ENCODE measurements at places on chromosomes 4 and X.

DNA sequence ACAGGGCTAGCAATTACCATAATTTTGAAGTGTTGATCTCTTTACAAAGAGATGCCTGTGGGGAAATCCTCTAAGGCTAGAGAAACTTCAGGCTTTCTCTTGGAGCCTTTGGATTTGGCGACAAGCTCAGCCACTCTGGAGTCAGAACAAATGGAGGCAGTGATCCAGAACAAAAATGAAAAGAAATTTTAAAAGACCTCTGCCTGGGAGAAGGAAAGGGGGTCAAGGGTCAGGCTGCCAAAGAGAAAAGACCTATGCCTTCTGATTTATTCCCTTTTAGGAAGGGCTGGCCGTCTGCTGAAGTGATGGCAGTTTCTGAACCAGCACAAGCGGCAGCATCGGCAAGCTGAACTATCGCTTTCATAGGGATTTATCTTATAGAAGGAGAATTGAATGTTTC is 140.8 kb upstream of the SFRP2 start:
- no peak for DNase-seq

GRCh38 chrX:20315140-20315539 is 48.4 kb upstream of the RPS6KA3 start:
- DNase-seq: peak; percentile 86

DNA sequence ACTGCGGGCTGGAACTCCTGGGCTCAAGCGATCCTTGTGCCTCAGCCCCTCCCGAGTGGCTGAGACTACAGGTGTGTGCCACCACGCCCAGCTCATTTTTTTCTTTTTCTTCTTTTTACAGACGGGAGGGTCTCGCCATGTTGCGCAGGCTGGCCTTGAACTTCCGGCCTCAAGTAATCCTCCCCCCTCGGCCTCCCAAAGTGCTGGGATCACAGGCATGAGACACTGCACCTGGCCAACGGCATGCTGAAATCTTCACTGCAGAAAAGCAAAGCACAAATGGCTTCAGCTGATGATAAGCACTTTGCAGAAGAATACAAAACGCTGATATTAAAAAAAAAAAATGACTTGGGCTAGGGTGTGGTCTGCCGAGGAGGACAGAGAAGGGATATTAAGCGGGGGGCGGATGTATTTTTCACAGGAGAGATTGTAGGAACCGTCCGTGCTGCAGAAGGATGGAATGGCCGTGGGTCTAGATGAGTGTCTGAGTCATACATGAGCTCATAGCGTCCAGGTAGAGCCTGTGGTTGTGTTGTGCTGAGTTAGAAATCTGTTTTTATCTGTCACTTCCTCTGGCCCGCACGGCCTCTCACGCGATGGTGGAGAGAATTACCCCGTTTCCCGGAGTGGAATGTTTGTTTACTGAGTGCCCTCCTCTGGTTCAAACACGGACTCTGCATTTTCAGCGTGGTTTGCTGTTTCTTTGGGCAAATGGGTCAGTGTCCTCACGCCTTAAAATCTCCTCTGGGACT is 8.5 kb upstream of the AKAP17A start:
- peak; percentile 92 for DNase-seq

- no peak for DNase-seq
Observed at GRCh38 chr4:10730590-10730989, 46.0 kb upstream of the CLNK start.

- no peak for DNase-seq
Observed at GRCh38 chr4:185809533-185810071, 2.4 kb downstream of the SORBS2 start.

- no peak for DNase-seq
Observed at GRCh38 chr4:24245491-24245820, 338.9 kb downstream of the DHX15 start.

GRCh38 chrX:151729056-151729725 is 5.4 kb upstream of the CNGA2 start:
- DNase-seq: no peak

- no peak for DNase-seq
Observed at GRCh38 chr4:1105662-1106061, 7.7 kb downstream of the RNF212 start.

DNA sequence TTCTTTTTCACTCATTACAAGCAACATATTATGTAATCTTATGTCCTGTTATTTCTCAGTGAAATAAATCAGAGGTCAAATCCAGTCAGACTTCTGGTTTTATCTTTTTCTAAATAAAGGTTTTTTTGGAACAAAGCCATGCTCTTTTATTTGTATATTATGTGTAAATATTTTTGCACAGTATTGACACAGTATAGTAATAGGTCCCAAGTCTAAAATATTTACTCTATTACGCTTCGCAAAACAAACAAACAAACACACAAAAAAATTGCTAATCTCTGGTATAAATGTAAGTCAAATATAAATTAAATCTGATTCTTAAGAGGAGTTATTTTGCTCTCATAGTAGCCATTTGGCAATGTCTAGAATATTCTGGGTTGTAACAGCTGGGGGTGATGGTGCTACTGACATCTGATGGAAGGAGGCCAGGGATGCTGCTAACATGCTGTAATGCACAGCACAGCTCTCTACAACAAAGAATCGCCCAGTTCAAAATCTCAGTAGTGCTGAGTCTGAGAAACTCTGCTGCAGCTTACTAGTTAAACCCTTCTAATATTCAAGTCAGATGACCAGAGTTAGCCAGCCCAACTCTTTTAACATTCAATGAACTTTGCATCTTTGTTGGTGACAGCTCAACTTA is 602.1 kb downstream of the RAB28 start:
- DNase-seq: no peak

GRCh38 chr4:54368281-54369265 is 139.5 kb downstream of the PDGFRA start:
- no peak for DNase-seq

DNA sequence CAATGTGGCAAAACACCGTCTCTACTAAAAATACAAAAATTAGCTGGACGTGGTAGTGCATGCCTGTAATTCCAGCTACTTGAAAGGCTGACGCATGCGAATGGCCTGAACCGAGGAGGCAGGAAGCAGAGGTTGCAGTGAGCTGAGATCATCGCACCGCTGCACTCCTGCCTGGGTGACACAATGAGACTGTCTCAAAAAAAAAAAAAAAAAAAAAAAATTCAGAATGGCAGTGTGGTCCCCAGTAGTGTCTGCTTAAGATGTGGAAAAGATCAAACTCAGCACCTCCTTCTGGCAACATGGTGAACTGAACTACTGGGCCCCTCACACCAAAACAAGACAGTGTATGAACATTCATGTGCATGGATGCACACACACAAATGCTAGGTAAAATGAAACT is 32.2 kb downstream of the SMS start:
- DNase-seq: peak; percentile 76

DNA sequence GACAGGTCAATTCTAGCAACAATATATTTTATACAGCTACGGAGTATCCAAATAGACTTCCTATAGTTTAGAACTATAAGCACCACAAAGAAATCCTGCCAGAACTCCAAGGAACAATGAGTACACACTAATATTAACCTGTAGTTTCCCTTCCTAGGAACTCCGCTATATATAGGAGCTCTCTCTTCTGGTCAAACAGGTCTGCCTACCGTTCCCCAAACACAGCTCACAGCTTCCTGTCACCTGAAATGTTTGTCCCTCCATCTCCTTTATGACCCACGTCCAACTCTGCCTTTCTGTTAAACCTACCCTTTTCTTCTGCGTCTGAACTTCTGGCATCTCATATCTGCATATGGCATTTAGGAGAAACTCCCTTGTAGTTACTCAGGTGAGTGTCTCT is 10.5 kb upstream of the GJB1 start:
- no peak for DNase-seq

DNA sequence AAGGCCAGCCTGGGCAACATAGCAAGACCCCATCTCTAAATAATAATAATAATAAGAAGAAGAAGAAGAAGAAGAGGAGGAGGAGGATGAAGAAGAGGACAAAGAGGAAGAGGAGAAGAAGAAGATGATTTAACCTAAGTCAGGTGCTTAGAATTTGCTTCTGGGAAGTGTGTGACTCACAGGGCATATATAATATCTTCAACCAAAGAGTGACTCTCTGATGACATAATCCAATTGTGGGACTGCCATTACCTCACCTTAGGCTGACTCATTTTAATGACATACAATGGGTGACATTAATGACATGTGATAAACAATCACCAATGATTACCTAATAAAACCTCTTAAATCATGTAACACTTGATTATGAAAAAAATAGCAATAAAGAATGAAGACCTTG is 32.7 kb upstream of the MBTPS2 start:
- no peak for DNase-seq

DNA sequence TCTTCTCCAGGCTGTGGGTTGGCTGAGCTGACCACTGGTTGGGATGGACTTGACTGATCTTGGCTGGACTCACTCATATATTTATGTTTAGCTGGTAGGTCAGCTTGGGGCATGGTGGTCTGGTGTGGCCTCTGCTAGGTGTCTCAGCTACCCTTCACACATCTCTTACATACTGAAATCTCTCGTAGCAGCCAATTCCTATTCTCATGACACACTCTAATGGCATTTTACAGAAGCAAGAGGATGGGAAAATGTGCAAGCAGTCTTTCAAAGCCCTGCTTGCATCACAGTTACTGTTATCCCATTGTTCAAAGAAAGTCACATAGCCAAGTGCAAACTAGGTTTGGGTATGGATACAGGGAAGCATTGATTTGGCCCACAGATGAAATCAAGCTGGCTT is 55.5 kb upstream of the PCDH18 start:
- no peak for DNase-seq

DNA sequence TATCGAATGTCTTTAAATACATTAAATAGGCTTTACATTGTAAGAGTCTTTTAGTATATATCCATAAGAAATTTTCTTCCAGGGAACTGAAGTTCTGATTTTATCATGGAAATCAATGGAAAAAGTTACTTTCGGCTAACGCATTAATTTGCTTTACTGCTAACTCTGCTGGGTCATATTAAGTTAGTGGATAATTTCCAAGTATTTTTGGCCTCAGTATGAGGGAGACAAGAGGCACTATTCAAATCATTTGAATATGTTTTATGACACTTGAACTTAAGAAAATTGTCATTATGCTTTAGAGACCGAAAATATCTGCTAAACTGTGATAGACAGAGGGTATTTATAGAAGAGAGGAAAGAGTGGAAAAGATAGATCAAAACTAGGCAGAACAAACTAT is 237.5 kb downstream of the PCDH7 start:
- no peak for DNase-seq

DNA sequence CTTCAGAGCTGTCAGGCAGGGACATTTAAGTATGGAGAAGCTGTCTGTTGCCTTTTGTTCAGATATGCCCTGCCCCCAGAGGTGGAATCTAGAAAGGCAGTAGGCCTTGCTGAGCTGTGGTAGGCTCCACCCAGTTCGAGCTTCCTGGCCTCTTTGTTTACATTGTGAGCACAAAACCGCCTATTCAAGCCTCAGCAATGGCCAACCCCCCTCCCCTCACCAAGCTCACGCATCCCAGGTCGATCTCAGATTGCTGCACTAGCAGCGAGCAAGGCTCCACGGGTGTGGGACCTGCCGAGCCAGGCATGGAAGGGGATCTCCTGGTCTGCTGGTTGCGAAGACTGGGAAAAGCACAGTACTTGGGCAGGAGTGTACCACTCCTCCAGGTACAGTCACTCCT is 59.3 kb downstream of the ZNF674 start:
- DNase-seq: no peak

GRCh38 chr4:23769406-23769805 is 120.4 kb downstream of the PPARGC1A start:
- DNase-seq: no peak

- no peak for DNase-seq
Observed at GRCh38 chrX:108072746-108073145, 18.6 kb downstream of the PSMD10 start.

- no peak for DNase-seq
Observed at GRCh38 chrX:73268463-73268862, 53.8 kb upstream of the NAP1L2 start.

- DNase-seq: no peak
Observed at GRCh38 chr4:113183032-113183605, 133.7 kb downstream of the ANK2 start.

DNA sequence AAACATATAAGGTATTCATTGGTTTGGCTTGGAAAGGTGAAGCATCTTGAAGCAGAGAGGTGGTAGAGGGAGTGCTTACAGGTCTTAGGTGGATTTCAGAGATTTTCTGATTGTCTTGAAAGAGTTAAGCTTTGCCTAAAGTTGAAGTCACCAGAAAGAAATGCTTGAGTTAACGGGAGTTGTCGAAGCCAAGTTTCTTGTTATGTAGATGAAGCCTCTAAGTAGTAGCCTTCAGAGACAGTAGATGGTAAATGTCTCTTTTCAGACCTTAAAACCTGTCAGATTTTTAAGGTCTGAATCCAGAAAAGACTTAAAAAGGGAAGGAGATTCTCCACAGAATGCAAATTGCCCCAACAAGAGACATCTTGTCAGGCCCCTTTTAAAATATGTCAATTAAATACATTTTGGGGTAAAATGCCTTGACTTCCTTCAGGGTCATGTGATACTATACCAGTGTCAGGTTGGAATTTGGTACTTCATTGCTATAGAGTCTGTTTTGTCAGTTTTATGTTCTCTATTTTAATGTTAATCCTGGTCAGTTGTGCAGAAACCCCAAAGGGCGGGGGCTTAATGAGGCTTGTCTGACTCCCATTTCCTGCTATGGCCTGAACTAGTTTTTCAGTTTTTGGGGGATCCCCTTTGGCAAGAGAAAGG is 81.0 kb downstream of the PCDH18 start:
- DNase-seq: no peak

GRCh38 chr4:16532240-16532970 is 306.1 kb upstream of the TAPT1 start:
- no peak for DNase-seq

- DNase-seq: no peak
Observed at GRCh38 chrX:9285342-9285771, 179.5 kb upstream of the TBL1X start.

GRCh38 chr4:141013899-141014298 is 119.4 kb downstream of the RNF150 start:
- DNase-seq: no peak

- DNase-seq: no peak
Observed at GRCh38 chr4:102758241-102759160, 2.3 kb downstream of the MANBA start.

GRCh38 chr4:185966997-185967775 is 101.8 kb upstream of the TLR3 start:
- DNase-seq: no peak

DNA sequence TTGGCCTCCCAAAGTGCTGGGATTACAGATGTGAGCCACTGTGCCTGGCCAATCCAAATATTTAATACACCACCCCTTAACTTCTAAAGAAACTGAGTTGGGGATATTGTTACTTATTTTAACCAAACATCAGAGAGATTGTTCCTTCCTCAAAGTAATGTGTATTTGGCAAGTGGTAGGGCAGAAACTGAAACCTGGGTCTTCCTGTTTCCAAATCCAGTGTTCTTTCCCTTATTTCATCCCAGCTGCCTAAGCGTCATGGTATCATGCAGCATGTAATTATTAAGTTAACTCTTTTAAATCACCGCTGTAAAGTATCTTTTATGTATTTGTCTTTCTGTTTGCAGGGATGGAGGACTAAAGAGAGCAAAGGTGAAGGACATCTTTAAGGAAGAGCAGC is 68.4 kb downstream of the GPAT3 start:
- no peak for DNase-seq

GRCh38 chr4:141636082-141636770 is at the start of gene IL15:
Gene IL15, plus strand, starts transcription at chr4:141636583. Its CDS starts 82,882 bp downstream, at chr4:141719465.
- DNase-seq: peak; percentile 18
